Stimulated activated CD4-positive, alpha-beta T cell treated with anti-CD3 and anti-CD28 coated beads, Interleukin-4, amount 100 ng/mL, for 48 hours (primary cell): ENCODE measurements at places on chromosomes 12 and 14.

GRCh38 chr14:68786491-68787091 lies 6.3 kb downstream of the ZFP36L1 start:
- no peak for DNase-seq

- DNase-seq = no peak
Observed at GRCh38 chr12:13962699-13963098, 18.7 kb downstream of the GRIN2B start.

GRCh38 chr14:53824061-53824460 lies 132.6 kb downstream of the BMP4 start:
- DNase-seq = no peak

- DNase-seq = no peak
Observed at GRCh38 chr12:110794623-110795280, 52.0 kb upstream of the CCDC63 start.

GRCh38 chr12:52630008-52630500 lies 11.7 kb upstream of the KRT73 start:
- no peak for DNase-seq

- DNase-seq = no peak
Observed at GRCh38 chr12:31477687-31478086, 113.2 kb downstream of the DENND5B start.

- no peak for DNase-seq
Observed at GRCh38 chr14:88195676-88196075, 127.4 kb downstream of the KCNK10 start.

DNA sequence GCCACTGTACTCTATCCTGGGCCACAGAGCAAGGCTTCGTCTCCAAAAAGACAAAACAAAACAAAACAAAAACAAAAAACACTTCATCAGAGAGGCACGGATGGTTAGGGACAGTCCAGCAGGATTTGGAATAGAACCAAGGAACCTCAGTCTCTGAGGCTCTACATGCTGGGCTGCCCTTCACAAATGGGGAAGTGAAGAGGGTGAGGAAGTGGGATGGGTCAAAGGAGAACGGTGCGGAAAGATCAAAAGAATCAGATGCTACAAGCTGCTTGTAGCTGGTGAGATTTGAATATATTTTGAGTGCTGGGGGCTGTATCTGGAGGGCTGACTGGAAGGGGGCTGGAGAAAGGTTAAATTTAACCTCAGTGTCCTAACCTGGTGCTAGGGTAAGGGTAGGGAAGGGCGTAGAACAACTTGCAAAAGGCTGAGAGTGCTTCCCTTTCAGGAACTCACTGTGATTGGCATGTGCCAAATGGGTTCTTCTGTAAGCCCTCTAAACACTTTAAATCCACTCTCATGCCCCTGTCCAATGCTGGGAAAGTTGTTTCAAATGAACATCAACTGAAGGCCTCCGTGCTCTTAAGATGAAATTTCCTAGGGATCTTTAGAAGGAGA lies 4.6 kb downstream of the FOXJ2 start:
- DNase-seq = no peak

DNA sequence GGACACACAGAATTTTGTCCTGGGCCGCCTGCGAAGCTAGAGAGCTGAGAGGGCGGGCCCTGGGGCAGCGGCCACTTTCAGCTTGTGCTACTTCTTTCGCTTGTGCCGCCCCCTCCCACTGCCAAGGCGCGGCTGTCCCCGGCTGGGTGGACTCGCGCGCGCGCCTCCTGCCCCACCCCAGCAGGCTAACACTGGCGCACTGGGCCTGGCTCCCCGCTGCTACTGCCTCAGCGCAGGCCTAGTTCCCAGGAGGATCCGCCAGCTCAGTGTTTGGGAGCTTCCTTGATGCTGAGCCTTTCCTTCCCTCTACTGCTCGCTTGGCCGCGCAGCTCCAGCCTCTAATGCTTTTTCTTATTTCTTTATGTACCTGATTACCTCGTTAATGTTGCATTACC lies 27.4 kb upstream of the METAP2 start:
- no peak for DNase-seq

- DNase-seq = no peak
Observed at GRCh38 chr14:90674716-90675115, 141.5 kb downstream of the TTC7B start.

DNA sequence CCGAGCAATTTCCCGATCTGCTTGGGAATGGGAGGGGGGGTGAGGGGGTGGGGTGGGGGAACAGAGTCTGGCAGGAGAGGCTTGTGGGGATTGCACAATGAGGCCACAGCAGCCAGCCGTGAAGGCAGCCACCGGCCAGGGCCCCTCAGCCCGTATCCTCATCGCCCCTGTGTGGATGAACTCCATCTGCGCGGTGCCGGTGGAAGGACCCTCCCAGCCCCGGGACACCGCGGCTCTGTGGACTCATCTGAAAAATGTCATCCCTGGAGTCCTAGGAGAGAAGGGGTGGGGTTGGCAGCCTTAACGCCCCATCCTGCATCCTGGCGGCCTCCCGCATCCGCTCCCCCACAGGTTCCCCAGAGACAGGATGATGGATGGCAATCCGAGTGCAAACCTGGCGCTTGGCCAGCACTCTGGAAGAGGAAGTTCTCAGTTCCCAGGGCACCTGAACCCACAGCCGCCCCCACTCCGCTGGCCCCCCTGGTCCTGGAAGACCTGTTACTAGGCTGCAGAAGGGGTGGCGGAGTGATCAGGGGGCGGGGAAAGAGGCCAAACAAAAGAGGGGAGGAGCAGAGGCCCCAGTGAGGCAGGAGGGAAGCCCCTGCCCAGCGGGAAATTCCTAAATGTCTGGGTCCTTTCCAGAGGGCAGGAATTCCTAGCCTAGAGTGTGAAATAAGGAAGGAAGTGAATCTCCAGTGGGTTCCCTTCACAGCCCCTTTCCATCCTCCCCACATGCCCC lies 1.2 kb upstream of the TNFAIP2 start:
- DNase-seq = no peak

DNA sequence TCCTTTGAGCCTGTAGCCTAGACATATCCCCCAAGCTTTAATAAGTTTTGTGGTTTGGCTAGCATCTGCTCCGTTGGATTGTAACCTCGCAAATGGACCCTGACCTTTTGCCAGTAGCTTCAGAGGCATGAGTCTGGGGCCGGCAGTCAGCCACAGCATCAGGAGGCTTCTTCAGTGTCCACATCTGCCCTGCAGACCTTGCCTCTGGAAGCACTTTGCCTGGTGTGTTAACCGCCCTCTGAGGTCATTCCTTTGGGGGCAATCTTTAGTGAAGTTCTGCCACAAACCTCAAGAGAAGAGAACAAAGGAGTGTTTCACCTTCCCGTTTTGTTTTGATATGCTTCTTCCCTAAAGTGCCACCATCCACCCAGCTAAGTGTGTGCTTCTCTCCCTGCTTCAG lies 71.4 kb downstream of the GNS start:
- no peak for DNase-seq

- DNase-seq = no peak
Observed at GRCh38 chr12:24955853-24956252, 7.0 kb upstream of the BCAT1 start.

DNA sequence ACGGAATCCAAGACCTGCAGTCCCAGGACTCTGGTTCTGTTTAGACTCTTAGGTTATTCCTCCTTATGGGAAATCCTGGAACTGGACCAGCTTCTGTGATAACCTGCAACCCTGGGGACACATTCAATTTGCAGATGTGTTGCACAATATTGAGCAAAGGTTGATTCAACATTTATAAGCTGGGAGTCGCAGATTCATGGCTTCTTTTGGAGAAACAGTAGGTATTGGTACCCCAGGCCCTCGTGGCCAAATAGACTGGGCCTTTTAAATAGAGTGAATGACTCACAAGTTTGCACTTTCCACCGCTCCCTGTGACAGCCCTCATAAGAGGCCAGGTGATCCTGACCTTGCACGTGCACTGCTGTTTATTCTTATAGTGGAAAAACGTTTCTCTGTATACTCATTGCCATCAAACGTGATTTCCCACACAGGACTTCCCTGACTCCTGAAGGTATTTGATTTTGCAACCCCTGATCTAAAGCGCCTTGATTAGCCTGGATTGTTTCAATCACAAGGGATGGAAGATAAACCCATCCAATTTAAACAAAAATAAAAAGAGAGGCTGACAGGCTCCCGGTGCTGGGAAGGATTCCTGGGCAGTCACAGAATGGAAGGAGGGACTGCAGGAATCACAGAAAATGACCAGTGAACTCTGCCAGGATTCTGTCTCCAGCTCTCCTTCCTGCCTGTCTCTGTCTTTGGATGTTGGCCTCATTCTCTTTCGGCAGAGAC lies 98.0 kb downstream of the VCPKMT start:
- no peak for DNase-seq

GRCh38 chr12:51823875-51824565 lies 24.5 kb downstream of the FIGNL2 start:
- DNase-seq = no peak

DNA sequence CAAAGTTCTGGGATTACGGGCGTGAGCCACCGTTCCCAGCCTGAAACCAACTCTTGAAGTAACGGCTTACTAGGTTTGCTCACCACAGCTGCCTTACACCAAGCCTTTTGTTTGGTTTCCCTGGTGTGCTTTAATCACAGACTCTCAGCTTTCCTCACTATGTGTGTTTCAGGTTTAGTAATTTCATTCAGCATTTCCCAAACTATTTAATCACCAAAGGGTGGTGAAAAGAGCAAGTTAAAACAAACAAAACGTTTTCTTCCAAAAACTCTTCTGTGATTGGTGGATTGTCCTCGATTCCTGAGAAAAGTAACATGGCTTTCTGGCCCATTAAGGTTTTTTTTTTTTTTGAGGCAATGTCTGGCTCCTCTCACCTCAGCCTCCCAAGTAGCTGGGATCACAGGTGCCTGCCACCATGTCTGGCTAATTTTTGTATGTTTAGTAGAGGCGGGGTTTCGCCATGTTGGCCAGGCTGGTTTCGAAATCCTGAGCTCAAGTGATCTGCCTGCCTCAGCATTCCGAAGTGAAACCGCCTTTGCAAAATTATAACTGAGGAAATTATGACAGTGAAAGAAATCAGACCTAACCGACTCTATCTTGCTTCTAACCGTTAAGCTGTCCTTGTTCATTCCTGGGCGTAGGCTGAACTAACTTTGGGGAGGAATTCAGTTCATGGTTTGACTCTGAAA lies 1.5 kb upstream of the ZFYVE26 start:
- DNase-seq = no peak

GRCh38 chr14:70416338-70416724 lies 559 bp downstream of the SYNJ2BP start:
- no peak for DNase-seq

DNA sequence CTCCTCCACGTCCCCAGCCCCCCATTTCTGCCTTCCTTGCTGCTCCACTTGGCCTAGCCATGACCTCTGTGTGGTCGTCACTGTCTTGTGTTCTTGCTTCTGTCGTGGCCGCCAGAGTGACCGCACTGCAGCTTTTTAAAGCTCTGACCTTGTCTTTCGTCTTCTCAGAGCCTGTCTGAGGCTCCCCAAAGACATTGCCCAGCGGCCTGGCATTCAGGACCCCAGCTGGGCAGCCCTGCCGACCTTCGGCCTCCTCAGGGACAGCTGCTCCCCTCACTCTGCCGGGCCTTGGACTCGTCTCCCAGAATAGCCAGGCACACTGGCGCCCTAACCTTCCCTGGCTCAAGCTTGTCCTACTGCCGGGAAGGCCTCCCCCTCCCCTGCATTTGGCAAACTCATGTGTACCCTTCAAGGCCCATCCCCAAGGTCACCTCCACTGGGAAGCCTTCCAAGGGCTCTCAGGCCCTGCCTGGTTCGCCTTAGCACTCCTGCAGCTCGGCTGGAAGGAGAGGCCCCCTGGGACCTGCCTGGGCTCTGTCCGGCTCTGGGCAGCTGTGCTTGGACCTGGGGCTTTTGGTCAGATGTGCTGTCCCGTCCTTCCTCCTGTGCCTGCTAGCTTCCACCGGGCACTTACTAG lies 15.7 kb upstream of the DLK1 start:
- no peak for DNase-seq

DNA sequence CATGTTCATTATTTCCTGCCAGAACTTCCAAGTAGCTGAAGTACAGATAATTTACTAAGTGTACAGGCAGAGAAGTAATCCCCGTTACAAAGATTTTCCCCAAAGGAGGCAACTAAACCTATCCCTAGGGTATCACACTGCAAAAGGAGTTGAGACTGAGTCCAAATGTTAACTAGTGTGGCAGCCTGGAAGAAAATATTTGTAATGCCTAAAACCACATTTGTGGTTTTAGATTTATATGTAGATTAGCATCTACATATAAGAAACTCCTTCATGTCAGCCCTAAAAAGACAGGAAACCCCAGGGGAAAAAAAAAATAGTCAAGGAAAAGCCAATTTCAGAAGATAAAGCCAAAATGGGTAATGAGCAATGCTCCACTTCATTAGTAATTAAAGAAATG lies 1.4 kb upstream of the RNASE12 start:
- DNase-seq = no peak

DNA sequence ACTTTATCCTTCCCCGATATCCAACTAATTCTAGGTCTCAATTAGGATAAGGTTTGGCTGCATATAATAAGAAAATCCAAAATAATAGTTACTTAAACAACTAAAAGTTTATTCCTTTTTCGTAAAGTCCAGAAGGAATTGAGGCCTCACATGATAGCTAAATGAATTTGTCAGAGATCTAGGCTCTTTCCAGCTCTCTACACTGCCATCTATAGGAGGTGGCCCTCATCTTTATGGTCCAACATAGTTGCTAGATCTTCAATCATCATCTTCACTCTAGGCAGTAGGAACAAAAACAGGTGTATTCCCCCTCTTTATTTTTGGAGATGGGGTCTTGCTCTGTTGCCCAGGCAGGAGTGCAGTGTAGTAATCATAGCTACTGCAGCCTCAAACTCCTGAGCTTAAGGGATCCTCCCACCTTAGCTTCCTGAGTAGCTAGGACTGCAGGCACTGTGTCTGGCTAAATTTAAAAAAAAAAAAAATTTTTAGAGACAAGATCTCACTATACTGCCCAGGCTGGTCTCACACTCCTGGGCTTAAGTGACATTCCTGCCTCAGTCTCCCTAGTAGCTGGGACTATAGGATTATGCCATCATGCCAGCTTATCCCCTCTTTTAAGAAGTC lies 46.5 kb upstream of the SAV1 start:
- no peak for DNase-seq

DNA sequence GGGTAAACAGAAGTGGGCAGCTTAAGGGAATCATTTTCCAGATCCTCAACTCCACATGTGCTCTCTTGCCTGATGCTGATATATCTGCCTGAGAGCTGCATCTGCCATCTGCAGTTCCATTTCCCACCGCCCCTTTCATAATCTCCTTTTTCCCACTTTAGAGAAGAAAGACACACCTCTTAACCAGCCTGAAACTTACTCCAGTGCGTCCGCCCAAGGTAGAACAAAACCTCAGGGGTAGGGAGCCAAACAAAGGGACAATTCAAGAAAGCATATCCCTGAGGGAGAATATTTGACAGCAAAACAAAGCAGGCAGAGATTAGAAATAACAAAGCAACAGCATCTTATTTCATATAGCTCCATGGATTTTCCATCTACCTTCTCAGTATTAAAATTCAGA lies 4.3 kb downstream of the MDM1 start:
- DNase-seq = no peak

DNA sequence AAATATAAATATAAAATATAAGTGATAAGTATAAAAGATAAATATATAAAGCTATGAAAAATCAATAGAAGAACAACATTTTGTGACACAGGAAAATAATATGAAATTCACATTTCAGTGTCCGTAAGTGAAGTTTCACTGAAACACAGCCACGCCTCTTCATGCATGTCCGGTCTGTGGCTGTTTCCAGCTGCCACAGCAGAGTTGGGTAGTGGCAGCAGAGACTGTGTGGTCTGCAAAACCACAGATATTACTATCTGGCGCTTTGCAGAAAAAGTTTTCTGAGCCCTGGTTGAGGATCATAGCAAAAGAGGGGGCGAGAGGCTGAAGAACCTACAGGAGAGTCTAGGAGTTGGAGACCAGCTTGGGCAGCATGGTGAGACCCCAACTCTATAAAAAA lies 780 bp downstream of the SERPINA4 start:
- DNase-seq = no peak

- DNase-seq = no peak
Observed at GRCh38 chr12:93839064-93839463, 161.9 kb downstream of the CRADD start.
